ENCODE measurements at places on chromosomes 12 and 14. TPM values are rescaled to one million over a fixed set of nuclear protein-coding genes. Genes with fewer than 3 reads are reported as not detected.

- H3K27ac ChIP-seq: no peak overlapping the region
- H3K27me3 ChIP-seq: no peaks in the 10 kb centered on the region
- no peaks in the 10 kb centered on the region for H3K4me1 ChIP-seq
Measured at GRCh38 chr12:31020385-31021166, 53.1 kb upstream of the DDX11 start.

GRCh38 chr12:82314406-82314892, 43.7 kb downstream of the CCDC59 start:
- no peaks in the 10 kb centered on the region for H3K27me3 ChIP-seq
- no peaks in the 10 kb centered on the region for H3K36me3 ChIP-seq
- no peak overlapping the region for H3K27ac ChIP-seq
- DNase-seq: no peak

- H3K4me3 ChIP-seq: no peak overlapping the region
- no peaks in the 10 kb centered on the region for H3K36me3 ChIP-seq
- no peak for DNase-seq
- H3K4me1 ChIP-seq: no peaks in the 10 kb centered on the region
- peaks cover 5% of the 10 kb centered on the region for H3K27me3 ChIP-seq
Measured at GRCh38 chr14:21917699-21918436, 244.2 kb upstream of the OR4E1 start.

DNA sequence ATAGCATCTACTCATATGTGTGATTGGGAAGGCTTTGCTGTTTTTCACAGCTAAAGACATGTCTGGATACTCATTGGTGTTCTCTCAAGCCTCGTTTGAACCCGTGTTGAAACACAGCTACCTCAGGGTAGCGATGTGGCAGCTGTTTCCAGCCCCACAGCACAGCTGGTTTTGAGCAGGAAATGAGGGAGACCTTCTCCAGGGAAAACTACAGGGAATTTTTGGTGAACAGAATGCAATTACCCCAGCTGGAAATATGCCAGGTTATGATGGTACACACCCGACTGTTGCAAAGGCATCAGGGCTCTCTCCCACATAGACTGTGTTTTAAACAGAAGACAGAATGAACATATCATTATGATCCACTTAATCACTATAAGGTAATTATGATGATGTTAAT, 828.9 kb downstream of the VRK1 start:
- DNase-seq: no peak
- H3K36me3 ChIP-seq: no peaks in the 10 kb centered on the region
- no peak overlapping the region for H3K27ac ChIP-seq
- H3K4me3 ChIP-seq: no peak overlapping the region

GRCh38 chr14:95502381-95502950, 14.0 kb downstream of the SYNE3 start:
- H3K27ac ChIP-seq: peak overlapping the region; percentile 73
- no peaks in the 10 kb centered on the region for H3K36me3 ChIP-seq
- DNase-seq: no peak
- H3K4me3 ChIP-seq: no peak overlapping the region
- H3K27me3 ChIP-seq: no peaks in the 10 kb centered on the region

GRCh38 chr14:55401751-55402150, 9.9 kb downstream of the ATG14 start:
- H3K4me3 ChIP-seq: no peak overlapping the region
- H3K27me3 ChIP-seq: no peaks in the 10 kb centered on the region
- H3K27ac ChIP-seq: peak overlapping the region; percentile 15
- DNase-seq: no peak

DNA sequence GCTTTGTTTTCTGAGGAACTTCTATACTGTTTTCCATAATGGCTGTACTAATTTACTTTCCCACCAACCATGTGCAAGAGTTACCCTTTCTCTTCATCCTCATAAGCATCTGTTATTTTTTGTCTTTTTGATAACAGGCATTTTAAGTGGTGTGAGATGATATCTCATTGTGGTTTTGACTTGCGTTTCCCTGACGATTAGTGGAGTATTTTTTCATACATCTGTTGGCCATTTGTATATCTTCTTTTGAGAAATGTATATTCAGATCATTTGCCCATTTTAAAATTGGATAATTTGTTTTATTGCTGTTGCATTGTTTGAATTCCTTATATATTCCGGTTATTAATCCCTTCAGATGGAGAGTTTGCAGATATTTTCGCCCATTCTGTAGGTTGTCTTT, 10.2 kb upstream of the HMGA2 start:
- H3K27ac ChIP-seq: no peak overlapping the region
- no peak for DNase-seq
- H3K36me3 ChIP-seq: no peaks in the 10 kb centered on the region
- peaks cover 54% of the 10 kb centered on the region for H3K27me3 ChIP-seq
- H3K4me1 ChIP-seq: no peaks in the 10 kb centered on the region

DNA sequence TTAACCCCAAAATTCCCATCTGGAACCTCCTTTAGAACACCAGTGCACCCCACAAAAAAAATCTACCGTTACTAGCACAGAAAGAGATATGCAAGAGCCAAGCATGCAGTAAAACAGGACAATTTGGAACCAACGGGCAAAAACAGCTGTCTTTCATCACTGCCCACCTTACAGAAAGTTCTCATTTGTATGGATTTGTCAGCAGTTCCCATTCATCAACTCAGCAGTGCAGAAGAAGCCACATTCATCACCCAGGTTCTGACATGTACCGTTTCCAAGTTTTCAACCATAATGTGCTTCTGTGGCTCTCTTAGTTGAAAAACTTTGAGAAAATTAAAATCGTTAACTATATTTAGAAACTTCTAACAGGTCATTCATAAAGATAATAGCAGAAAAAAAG, 387.0 kb downstream of the RPS29 start:
- H3K27me3 ChIP-seq: no peaks in the 10 kb centered on the region
- no peak overlapping the region for H3K4me3 ChIP-seq
- H3K36me3 ChIP-seq: no peaks in the 10 kb centered on the region

GRCh38 chr12:79848339-79848738, 86.6 kb downstream of the PPP1R12A start:
- peak overlapping the region; percentile 54 for H3K27ac ChIP-seq
- no peaks in the 10 kb centered on the region for H3K27me3 ChIP-seq
- H3K4me3 ChIP-seq: no peak overlapping the region
- H3K36me3 ChIP-seq: peaks cover 17% of the 10 kb centered on the region
- no peak for DNase-seq

DNA sequence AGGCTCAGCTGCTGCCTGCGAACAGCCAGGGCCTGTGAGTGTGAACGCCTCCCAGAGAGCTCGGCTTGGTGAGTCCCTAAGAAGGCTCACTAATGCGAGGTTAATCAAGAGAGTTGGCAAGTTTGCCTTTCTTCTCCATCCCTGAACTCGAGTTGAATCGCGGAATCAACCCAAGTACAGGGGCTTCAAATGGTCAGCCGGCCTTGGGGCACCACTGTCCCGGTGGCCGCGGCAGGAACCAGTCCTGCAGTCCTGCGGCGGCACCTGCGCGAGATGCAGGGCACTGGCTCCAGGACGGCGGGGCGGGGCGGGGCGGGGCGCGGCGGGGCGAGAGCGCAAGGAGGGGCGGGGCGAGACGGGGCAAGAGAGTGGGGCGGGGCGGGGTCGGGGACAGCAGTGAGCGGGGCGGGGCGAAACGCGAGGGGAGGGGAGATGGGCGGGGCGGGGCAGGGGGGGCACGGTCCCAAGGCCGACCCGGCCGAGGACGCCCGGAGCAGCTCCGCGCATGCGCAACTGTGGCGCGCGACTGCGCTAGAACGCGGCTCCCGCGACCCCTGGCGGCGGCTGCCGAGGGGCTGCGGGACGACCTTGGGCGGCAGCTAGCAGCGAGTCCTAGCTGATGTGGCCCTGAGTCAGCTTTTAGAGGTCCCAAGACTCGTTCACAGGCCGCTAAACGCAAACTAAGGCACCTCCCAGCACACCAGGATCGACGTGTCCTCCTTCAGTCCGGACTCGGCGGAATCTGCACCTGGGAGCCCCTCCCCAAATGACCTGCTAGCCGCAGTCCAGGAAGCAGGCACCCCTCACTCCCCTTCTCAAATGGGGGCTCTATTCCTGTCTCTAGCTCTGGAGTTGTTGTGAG, 58.0 kb downstream of the TTC7B start:
- H3K27ac ChIP-seq: peak overlapping the region; percentile 98
- peaks cover 3% of the 10 kb centered on the region for H3K36me3 ChIP-seq
- peaks cover 29% of the 10 kb centered on the region for H3K4me1 ChIP-seq
- no peaks in the 10 kb centered on the region for H3K27me3 ChIP-seq
- DNase-seq: peak; percentile 92

DNA sequence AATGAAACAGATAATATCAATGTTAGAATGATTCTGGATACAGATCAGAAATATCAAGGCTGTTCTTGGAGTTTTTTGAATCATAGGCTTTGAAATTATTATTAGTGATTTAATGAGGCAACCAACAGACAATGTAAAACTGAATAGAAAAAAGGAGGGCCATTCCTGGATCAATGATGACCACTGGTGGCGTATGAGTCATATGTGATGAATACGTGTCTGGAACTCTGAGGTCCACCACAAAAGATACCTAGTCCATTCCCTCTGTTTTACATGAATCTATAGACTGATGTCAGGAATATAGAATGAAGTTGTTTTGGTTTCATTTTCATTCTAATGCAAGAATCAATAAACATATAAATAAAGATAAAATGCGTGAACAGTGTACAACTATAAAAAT, 78.3 kb upstream of the RTL1 start:
- no peak overlapping the region for H3K27ac ChIP-seq
- H3K36me3 ChIP-seq: no peaks in the 10 kb centered on the region
- no peaks in the 10 kb centered on the region for H3K4me1 ChIP-seq
- H3K27me3 ChIP-seq: peaks cover 14% of the 10 kb centered on the region

GRCh38 chr14:48350971-48351370, 675.6 kb upstream of the MDGA2 start:
- no peaks in the 10 kb centered on the region for H3K36me3 ChIP-seq
- DNase-seq: no peak
- H3K27me3 ChIP-seq: no peaks in the 10 kb centered on the region

- H3K4me3 ChIP-seq: peak overlapping the region; percentile 83
- peak overlapping the region; percentile 97 for H3K27ac ChIP-seq
- DNase-seq: peak; percentile 61
- no peaks in the 10 kb centered on the region for H3K27me3 ChIP-seq
Measured at GRCh38 chr12:56267443-56268071, 815 bp downstream of the COQ10A start.

DNA sequence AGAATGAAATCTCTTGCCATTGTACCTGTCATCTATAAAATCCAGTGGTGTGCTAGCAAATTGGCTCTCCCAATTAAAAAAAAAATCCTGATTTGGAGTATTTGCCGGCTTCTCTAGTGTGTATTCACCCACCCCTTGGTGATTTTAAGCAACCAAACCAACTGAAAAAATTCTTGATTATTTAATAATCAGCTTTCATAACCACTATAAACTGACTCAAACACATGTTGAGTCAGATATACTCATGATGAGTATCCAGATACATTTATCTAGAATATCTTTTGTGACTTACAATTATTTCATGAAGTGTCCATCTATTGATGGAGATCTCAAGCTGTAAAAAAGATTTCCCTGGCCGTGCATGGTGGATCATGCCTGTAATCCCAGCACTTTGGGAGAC, 205.4 kb downstream of the RASSF9 start:
- no peak for DNase-seq
- no peak overlapping the region for H3K4me3 ChIP-seq
- H3K36me3 ChIP-seq: no peaks in the 10 kb centered on the region
- no peaks in the 10 kb centered on the region for H3K27me3 ChIP-seq

DNA sequence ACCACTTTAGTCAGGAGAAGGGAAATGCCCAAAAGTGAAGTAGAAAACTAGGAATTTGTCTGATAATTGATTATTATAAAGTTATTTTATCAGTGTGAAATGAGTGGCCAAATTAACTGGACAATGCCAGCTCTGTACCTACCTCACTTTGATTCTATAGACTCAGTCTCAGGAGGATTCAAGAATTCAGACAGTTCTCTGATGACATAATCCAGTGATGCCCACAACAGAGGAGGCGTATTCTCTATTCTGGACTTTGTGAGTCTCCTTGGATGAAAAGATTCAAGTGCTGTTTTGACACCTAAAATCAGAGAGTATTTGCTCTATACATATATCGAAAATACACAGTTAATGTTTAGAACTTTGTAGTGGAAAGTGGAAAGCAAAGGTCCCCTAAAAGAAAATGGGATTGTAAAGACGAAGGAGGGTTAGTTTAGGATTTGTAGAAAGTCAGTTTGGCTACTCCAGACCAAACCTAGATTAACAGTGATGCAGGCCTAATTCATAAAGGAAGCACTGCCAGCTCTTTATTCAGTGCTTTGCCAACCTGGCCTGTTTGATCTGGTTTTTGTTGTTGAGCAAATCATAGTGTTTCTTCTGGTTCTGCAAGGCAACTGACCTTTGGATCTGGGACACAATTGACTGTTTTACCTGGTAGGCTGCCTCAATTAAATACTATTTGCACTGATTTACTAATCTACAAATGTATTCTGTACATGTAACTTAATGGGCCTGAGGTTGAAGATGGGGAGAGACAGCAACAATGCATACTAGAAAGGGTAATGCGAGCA, 67.4 kb downstream of the DAD1 start:
- H3K4me3 ChIP-seq: no peak overlapping the region
- H3K4me1 ChIP-seq: peaks cover 16% of the 10 kb centered on the region
- H3K27ac ChIP-seq: no peak overlapping the region
- DNase-seq: no peak

DNA sequence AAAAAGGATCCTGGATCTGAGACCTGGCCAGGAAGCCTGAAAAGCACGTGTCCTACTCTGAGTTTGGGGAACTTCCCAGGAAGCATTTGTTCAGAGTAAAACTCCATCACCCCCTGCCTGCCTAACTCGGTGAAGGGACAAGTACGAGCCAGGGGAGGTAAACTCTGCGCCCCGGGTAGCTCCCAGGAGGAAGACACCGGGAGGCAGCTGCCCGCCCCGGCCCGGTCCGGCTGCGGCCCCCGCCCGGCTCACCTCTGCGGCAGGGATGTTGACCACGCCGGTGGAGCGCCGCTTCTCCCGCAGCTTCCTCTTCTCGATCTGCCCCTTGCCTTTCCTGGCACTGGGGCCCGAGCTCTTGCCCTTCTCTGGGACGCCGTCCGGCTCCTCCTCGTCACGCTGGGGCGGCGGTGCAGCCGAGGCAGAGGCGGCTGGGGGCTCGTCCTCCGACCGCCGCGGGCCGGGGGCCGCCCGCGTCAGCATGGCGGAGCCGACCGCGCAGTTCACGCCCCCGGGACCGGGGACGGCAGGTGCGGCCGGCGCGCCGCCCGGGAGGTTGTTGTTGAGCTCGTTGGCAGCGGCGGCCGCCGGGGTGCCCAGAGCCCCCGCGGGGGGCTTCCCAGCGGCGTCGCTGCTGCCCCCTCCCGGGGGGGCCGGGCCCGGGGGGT, 1.2 kb downstream of the PAWR start:
- peak overlapping the region; percentile 92 for H3K4me3 ChIP-seq
- H3K27me3 ChIP-seq: peaks cover 24% of the 10 kb centered on the region
- H3K27ac ChIP-seq: peak overlapping the region; percentile 79
- no peaks in the 10 kb centered on the region for H3K36me3 ChIP-seq

The OR4Q3 gene
- total RNA-seq: not detected

The DPPA3 gene
- total RNA-seq: not detected

The CELA1 gene
- total RNA-seq: not detected

The MYG1 gene
- total RNA-seq: 34.8 TPM

The STX2 gene
- total RNA-seq: 11.1 TPM

The RNU6-8 gene
- total RNA-seq: not detected

The DNAL1 gene
- 15.2 TPM for total RNA-seq

The CLEC7A gene
- total RNA-seq: 1.3 TPM
